Activated T-helper 9 cell treated with anti-CD3 and anti-CD28 coated beads, Interleukin-2, amount 50 U/mL, for 16 hours (primary cell): ENCODE measurements at places on chromosomes 11 and 22.

DNA sequence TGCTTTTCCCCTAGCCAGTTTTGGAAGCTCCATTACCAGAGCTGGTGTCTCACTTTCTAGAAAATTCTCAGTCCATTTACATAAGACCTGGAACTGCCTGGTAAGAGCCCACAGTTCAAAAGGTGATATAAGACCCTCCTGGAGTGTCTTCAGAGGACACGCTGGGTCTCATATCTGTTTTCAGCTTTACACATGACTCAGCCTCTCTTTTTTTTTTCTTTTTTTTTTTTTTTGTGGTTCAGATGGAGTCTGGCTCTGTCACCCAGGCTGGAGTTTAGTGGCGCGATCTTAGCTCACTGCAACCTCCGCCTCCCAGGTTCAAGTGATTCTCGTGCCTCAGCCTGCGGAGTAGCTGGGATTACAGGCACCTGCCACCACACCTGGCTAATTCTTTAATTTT is 30.7 kb downstream of the WEE1 start:
- DNase-seq, result no peak

DNA sequence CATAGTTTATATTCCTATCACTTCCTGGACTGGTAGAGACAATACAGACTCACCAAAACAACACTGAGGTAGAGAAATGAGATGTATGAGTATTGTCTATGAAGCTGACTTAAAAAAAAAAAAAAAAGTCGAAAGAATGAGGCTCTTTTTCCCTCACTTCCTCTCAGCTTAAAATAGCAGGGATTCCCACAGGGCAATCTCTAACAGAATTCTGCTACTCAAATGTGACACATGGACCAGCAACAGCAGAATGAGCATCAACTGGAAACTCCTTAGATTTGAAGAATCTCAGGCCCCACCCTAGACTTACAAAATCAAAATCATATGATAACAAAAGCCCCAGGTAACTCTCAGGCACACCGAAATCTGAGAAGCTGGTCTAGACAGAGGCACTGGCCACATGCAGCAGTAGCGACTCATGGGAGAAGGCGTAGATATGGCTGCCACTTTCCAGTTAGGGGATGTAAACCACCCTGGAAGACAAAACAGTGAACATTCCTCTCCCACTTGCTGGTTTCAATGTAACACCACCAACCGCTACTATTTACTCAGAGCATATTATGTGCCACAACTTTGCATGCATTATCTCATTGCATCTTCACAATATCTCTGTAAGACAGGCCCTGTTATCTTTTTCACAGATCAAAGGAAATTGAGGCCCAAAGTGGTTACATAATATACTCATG is 128.0 kb downstream of the RBFOX2 start:
- DNase-seq, result no peak

DNA sequence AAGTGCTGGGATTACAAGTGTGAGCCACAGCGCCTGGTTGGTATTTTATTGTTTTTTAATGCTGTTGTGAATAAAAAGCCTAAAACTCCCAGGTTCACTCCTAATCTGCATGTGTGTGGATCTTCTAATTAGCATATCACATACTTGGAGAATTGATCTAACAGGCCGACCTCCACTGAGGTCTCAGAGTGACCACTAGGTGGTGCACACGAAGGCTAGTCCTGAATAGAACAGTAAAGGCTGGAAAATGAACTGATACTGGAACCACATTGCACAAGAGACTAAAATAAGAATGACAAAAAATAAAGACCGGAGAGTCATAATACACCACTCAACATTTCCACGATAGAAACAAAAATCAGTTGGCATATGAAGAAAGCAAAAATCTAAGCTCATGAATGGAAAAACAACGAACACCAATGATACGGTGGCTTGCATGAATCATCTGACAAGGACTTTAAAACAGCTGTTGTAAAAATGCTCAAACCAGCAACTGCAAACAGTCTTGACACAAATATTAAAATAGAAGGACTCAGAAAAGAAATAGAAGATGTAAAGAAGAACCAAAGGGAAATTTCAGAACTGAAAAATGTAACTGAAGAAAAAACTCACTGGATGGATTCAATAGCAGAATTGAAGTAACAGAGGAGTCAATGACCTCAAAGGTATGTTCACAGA is 19.2 kb downstream of the PIM3 start:
- DNase-seq, result no peak

DNA sequence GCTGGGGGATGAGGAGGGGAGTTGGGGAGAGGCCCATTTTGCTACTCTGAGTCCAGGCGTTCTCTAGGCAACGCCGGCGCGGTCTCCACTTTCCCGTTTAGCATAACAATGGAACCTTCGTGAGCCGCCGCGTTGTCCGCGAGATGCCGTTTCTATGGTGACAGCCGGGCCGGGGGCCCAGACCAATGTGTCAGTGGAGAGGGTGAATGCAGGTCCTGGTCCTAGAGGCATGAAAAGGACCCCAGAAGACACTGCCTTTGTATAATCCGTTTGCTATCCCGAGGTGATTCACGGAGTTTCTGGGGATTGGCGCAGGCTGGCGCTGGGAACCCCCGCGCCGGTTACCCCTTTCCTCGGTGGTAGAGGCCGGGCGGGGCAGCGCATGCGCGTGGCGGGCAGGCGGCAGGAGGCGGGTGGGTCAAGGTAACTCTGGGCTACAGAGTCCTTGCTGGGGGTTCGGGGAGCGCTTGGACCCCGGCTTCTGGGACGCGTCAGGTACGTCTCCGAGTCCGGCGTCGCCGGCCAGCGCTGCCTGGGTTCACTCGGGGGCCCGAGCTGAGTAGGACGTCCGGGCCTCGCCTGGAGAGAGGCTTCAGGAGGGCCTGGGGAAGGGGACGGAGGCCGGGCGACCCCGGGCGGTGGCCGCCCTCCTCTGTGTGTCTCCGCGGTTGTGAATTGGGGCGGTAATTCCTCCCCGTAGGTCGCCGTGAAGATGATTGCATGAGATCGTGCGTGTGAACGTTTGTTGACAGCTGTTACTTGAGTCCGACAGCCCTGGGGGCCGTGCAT is at the start of the genes CBY1 and FAM227A:
CBY1 (plus strand) TSS at position 383 of the 789 bp plus-strand sequence. CDS start 11,417 bp downstream, outside the sequence.
FAM227A (minus strand) TSS at position 137 of the 789 bp plus-strand sequence. CDS start 6,224 bp downstream, outside the sequence.
- DNase-seq, result peak; percentile 78

GRCh38 chr11:129974237-129974636 is 28.4 kb downstream of the PRDM10 start:
- no peak for DNase-seq

- DNase-seq, result no peak
Measured at GRCh38 chr11:85619499-85619898, 7.6 kb downstream of the DLG2 start.

DNA sequence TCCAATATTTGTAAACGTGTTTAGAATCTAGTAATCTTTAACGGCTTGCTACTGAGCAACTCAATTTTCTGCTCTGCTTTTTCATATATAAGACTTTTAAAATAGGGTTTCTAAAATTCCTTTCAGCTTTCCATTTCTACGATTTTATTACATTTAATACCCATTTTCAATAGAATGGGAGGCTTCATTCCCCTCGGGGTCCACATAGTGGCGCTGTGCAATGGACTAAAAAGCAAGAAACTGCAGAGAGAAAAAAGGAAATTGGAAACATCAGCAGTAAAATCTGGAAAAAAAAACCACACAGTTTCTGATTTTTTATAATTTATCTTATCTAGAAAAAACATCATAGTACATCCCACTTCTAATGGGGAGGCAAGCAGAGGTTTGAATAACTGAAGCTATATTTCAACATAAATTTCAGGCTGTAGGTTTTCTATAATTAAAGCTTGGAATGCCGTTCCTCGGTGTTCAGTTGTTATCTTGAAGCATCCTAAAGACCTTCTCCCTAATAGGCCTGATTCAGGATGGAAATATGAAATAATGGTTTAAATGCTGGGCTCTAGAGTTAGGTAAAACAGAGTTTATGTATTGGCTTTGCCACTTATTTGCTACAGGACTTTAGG is 18.7 kb upstream of the JHY start:
- DNase-seq, result peak; percentile 7

DNA sequence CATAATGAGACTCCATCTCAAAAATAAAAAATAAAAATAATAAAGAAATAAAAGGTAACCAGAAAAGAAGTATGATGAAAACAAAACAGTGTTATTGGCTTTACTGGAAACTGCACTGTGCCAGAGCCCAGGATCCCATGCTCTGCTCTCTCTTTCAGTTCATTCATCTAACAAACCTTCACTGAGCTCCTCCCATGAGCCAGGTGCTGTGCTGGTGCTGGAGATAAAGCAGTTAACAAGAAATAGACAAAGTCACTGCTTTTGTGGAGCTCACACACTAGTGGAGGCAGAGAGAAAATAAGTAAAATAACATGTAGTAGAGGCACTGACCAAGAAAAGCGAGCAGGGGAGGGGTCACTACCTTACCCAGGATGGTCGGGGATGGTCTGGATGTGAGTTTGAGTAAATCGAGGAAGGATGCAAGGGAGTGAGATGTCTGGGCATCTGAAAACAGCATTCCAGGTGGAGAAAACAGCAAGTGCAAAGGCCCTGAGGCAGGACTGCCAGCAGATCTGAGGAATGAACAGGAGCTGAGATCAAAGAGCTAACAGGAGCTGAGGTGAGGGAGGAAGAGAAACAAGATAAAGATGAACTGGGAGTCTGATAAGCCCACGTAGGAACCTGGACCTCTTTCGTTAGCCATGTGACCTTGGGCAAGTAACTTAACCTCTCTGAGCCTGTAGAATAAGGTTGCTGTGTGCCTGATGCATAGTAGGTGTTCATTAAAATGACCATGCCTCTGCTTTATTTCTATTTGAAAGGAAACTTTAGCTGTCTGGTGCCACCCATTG is 31.3 kb upstream of the CD82 start:
- DNase-seq, result no peak

- peak; percentile 17 for DNase-seq
Measured at GRCh38 chr11:17354601-17354991, 3.0 kb downstream of the NCR3LG1 start.

DNA sequence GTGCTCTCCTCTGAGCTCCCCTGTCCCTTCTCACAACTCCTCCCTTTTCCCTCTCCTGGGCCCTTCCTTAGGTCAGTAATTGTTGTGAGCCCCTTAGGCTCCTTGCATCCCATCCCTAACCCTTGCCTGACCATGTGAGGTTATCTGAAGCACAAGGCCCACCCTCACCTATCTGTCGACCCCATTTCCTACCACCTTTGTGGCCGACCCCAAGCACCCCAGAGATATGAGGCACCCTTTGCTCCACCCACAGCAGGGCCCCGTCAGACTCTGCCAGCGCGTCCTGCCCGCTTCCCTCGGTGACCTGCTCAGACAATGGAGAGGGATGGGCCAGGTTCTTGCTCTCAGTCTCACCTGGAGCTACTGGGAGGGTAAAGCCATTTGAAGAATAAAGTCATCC is 1.3 kb downstream of the GNG3 start:
- DNase-seq, result no peak

GRCh38 chr11:33539751-33540150 is 160.9 kb downstream of the C11orf91 start:
- no peak for DNase-seq

- no peak for DNase-seq
Measured at GRCh38 chr11:33110083-33110482, 51.2 kb downstream of the CSTF3 start.

GRCh38 chr11:38835966-38836365 is 2237.9 kb upstream of the RAG2 start:
- no peak for DNase-seq
